ENCODE measurements at places on chromosomes 5 and 9.

GRCh38 chr5:111119856-111120255 lies 27.7 kb downstream of the WDR36 start:
- no peak for DNase-seq

- no peak for DNase-seq
These were observed 273.4 kb downstream of the KCNN2 start for GRCh38 chr5:114634967-114635901.

- DNase-seq = no peak
These were observed 42.0 kb downstream of the EXOSC2 start for GRCh38 chr9:130735566-130735965.

GRCh38 chr9:470552-471194 lies 256.0 kb downstream of the DOCK8 start:
- DNase-seq = no peak

DNA sequence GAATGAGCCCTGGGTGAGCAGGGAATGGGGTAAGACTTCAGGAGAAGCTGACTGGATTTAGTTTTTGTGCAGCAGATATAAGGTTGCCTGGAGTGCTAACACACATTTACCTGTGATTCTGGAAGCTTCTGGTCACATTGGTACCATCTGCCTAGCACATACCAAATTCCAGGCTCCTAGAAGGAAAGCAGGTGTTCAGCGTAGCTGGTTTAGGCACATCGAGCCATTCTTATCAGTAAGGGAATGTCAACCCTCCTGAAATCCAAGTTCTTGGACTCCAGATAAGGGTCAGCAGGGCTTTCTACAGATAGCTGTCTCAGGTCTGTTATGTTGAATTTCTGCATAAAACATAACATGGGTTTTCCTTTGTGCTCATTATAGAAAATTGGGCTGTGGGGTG lies 10.3 kb downstream of the TCERG1 start:
- no peak for DNase-seq

DNA sequence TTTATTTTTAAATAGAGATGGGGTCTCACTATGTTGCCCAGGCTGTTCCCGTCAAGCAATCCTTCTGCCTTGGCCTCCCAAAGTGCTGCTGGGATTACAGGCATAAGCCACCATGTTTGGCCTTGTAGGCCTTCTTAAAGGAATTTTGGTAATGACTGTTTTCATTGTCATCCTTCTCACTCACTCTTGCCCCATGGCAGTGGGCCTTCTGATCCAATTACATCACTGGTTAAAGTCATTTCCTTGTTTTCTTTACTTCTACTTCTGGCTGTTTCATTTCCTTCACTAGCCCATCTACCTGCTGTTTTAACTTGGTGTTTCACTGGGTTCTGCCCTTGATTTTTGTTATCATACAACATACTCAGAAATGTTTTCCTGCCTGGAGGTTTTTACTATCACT lies 20.1 kb upstream of the NIM1K start:
- no peak for DNase-seq

GRCh38 chr5:138604176-138604785 lies 29.1 kb upstream of the HSPA9 start:
- DNase-seq = no peak

DNA sequence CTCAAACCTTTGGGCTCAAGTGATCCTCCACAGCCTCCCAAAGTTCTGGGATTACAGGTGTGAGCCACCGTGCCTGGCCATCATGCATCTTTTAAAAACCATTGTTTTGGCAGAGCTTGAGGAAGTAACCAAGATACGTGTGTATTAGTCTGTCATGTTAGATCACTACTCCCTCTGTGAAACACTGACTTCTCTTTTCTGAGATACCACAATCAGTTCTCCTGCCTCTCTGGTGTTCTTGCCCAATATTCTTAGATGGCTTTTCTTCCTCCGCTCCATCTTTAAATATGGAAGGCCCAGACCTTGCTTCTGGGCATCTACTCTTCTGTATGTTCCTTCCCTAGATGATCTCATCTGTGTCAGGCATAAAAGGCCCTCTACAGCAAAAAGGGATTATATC lies 14.2 kb upstream of the CCNB1 start:
- DNase-seq = no peak

DNA sequence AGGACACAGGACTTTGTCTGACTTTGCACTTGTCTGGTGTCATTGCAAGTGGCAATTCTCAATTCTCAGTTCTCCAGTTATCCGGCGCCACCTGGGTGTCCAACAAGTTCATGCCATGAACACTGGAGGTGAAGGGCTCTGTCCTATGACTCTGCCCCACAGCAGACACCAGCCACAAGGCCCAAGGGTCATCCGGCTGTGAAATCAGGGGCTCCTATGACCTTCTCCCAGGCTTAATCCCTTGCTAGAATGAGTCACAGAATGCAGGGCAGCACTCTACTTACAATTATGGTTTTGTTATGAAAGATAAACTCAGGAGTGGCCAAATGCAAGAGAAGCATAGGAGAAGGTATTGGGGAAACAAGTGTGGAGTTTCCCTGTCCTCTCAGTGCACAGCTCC lies 392.0 kb downstream of the GADD45G start:
- no peak for DNase-seq

GRCh38 chr9:34510497-34511468 lies 12.0 kb downstream of the ENHO start:
- DNase-seq = no peak

GRCh38 chr5:15500325-15501001 lies 483 bp downstream of the FBXL7 start:
- no peak for DNase-seq

- DNase-seq = no peak
These were observed 1409.7 kb upstream of the CDH18 start for GRCh38 chr5:21397693-21398092.

GRCh38 chr9:100129772-100130171 lies 30.7 kb downstream of the INVS start:
- DNase-seq = no peak

- DNase-seq = peak; percentile 61
These were observed 21.7 kb upstream of the FAT2 start for GRCh38 chr5:151612689-151613427.

DNA sequence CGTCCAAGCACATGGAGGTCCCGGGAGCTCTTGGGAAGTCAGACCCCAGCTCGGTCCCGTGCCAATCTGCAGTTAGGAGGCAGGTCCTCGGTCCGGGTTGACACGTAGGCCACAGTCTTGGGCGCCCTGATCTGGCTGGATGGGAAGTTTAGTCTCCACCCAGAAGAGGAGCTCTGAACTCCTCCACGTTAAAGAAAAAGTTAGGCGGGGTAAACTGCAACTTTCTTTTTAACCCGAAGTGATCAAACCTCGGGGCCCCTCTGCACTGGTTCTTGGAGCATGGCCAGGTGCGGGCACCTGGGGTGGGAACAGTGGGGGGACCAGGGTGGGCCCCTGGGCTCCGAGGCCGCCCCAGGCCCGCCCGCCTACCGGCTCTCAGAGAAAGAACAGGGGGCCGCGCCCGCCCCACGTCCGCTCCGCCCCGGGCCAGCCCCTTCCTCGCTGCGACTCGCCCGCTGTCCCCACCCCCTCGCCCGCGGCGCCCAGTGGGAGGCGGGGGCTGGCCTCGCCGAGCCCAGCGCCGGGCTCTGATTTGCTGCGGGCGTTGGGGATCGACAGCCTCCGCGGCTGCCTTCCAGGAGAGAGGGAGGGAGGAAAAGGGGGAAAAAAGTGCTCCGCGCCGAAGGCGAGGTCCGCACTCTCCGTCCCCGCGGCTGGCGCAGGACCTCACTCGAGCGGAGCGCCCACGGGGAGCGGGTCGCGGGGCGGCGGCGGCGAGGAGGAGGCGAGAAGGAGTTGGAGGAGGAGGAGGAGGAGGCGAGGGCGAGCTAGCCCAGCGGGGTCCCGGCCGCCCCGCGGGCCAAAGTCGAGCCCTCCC lies at the start of gene COL5A1:
TSS of gene COL5A1 (plus strand) at position 631 of the 817 bp plus-strand sequence. CDS start 385 bp downstream, outside the sequence.
- DNase-seq = peak; percentile 60

GRCh38 chr5:76408104-76408654 lies 5.1 kb downstream of the IQGAP2 start:
- DNase-seq = no peak

DNA sequence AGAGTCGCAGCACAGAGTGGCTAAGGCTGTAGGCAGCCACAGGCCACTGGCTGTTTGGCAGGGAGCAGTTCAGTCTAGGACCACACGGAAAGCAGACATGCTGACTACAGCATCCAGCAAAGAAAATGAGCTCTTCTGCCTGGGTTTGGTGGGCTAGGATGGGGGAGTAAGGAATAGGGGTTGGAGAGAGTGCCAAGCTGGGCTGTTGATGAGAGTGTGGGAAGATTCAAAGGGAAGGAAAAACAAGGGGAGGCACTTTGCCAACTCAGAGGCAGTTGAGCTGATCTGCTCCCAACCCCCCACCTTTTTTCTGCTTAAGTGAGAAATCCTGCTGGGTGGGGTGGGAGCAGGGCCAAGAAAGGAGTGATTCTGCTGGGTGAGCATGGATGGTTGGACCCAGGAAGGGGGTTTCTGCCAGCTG lies 35.9 kb downstream of the SVEP1 start:
- DNase-seq = no peak

- no peak for DNase-seq
These were observed 72.5 kb upstream of the PANK3 start for GRCh38 chr5:168651648-168652047.

DNA sequence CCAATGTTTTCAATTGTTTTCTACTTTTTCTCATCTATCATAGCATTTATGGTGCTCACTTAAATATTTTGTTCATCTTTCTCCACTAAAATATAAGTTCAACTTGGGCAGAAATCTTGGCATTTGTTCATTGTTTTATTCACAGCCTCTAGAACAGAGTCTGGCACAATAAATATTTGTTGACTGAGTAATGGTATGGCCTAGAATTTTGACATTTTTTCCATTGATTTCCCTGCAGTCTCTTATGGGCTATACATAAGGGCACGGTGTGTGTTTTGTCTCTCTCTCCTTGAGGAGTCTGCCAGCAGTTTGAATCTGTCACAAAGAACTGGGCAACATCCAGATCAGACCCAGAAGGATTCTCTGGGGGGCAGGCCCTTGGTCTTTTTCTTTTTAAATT lies 379.7 kb downstream of the TMEM38B start:
- no peak for DNase-seq

GRCh38 chr5:2631758-2632157 lies 119.7 kb downstream of the IRX2 start:
- DNase-seq = no peak

GRCh38 chr5:38237681-38238080 lies 20.7 kb upstream of the EGFLAM start:
- DNase-seq = no peak

DNA sequence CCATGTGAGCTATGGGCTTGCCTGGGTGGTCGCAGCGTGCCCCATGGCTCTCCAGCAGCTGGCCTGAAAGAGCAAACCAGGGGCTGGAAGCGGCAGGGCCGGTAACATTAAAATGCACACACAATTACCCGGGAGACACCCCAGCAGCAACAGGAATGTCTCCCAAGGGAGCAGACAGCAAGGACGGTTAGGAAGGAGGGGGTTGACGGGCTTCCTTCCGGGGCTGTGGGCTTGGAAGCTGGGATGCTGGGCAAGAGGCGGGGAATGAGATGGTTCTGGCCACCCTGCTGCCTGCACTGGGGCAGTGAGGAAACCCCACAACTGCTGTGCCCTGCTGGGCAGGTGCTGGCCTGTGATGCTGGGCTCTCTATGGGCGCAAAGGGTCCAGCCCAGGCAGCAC lies 71.8 kb upstream of the ADAMTS2 start:
- DNase-seq = no peak

DNA sequence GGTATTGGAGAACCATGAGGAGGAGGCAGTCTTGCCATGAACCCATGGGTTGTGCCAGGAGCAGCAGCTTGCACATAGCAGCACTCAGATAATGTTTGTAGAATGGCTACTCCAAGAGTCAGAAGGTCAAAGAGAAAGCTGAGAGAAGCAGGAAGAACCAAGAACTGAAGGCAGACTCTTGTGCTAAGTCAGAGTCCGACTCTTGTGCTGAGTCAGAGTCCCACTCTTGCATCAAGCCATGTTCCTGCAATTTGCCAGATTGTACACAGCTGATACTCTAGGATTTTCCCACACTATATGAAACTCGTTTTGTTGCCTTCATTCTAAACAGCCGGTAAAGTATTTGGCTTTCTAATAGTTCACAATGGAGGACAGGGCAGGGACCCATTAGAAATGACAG lies 26.2 kb upstream of the HSPA9 start:
- DNase-seq = no peak

GRCh38 chr5:59367791-59368394 lies 525.6 kb downstream of the PDE4D start:
- DNase-seq = peak; percentile 52

DNA sequence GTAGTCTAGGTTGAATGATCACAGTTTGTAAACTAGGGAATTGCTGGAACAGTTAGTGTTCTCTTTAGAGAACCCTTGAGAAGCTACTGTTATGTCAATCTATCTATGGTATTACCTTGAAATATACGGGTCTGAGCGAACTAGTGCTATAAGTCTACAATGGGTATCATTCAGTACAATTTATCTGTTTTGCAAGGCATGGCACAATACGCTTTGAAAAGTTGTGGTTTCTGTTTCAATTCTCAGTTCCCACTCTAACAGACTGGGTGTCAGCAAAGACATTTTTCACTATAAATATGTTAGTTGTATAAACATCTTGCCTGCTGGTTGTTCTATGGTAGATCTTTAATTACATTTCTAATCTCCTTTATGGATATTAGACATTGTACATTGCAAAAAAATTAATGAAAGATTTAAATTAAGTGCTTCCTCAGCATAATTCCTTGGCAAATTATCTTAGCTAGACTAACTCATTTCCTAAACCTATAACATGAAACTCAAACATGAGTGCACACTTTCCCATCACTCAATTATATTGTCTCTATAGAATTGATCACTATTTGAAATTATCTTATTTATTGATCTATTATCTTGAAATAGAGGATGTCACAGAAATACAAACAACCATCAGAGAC lies 24.9 kb upstream of the SLCO6A1 start:
- no peak for DNase-seq

DNA sequence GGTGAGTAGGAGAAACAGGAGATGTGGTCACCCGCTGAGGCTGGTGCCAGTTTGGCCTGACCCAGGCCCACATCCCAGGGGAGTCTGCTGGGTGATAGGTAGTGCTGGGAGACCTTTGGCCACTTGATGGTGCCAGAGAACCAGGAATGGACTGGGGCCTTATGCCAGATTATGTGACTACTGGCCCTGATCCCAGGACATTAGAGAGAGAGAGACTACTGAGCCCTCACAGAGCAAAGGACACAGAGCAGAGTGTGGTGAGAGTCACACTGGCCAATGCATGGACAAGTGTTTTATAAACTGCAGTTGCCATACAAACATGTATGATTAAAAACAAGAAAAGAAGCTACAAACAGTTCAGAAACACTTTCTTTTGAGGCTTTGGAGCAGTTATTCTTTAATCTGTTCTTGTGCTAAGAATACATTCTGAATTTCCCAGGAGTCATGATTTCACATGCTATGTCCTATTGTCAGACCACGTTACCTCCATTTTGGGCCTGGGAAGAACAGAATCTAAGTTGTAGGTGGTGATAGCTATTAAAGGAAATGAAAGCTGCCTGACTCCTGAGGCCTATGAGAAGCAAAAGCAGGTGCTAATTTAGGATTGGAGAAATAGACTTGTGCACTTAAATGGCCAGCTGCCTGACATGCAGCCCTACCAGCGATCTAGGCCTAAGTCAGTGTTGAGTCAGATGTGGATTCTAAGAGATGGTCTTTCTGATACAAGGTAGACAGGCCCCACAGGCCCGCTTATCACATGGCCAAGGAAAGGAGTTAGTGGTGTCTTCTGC lies 32.6 kb upstream of the TMOD1 start:
- peak; percentile 15 for DNase-seq

GRCh38 chr5:74232276-74232675 lies 408.3 kb downstream of the ENC1 start:
- no peak for DNase-seq

- DNase-seq = no peak
These were observed 130.7 kb upstream of the MINAR2 start for GRCh38 chr5:129617206-129617605.

GRCh38 chr5:91176288-91177016 lies 206.7 kb downstream of the ARRDC3 start:
- no peak for DNase-seq

GRCh38 chr5:158716668-158717067 lies 383.0 kb downstream of the EBF1 start:
- no peak for DNase-seq

All from thymus (tissue), 14 donors.